SJCRH30 (cell line): ENCODE measurements at places on chromosomes 6 and 20. TPM values are rescaled to one million over a fixed set of nuclear protein-coding genes. Genes with fewer than 3 reads are reported as not detected.

DNA sequence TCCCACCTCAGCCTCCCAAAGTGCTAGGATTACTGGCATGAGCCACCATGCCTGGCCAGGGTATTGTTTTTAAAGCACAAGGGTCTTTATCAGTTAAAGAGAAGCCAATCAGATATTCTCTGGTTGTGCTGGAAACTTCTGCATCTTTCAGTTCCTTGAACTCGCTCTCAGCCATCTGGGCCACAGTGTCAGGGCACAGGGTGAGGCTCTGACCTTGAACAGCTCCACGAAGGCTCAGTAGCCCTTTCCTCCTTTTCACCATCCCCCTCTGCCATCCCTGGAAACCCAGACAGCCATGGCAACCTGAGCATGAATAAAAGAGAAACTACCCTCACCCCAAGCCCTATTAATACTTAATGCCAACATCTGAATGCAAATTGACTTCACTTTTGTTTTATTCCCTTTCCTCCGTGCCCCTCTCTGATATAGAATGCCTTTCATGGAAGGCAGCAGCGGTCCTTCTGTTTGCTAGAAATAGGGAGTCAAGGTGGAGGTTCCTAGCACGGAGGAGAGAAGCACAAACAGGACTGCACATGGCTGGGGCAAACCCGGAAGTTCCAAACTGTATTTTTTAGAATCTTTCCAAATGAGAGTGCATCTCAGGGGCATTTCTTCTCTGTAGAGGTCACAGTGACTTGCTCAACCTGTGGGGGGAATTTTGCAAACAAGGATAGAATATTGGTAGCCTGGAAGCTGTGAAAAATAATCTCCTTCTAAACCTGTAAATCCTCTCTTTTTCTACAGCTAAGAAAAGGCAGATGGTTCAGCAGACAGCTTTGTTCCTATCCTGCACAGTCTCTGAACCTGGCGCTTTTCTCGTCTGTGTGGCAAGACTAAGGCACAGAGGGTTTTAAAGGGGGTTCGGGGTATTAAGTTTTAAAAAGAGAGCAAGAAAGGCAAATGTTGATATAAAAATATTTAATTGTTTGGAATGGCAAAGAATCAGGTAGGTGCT is 176.4 kb upstream of the RREB1 start:
- no peak for DNase-seq

- DNase-seq, result no peak
Observed at GRCh38 chr6:81683912-81684311, 68.6 kb downstream of the TENT5A start.

- no peak for DNase-seq
Observed at GRCh38 chr6:85610182-85610895, 16.7 kb upstream of the SNX14 start.

- DNase-seq, result no peak
Observed at GRCh38 chr6:147823936-147824335, 315.4 kb downstream of the SAMD5 start.

The SOBP gene
- total RNA-seq, result 7.0 and 7.8 TPM in 2 replicates

The E2F1 gene
- total RNA-seq, result 103 and 112 TPM in 2 replicates

The PTK7 gene
- total RNA-seq, result 84.2 and 88.3 TPM in 2 replicates

The SIM1 gene
- 0.99 and 1.2 TPM in 2 replicates for total RNA-seq
